ENCODE measurements at places on chromosomes 7 and 10. TPM values are rescaled to one million over a fixed set of nuclear protein-coding genes. Genes with fewer than 3 reads are reported as not detected.

DNA sequence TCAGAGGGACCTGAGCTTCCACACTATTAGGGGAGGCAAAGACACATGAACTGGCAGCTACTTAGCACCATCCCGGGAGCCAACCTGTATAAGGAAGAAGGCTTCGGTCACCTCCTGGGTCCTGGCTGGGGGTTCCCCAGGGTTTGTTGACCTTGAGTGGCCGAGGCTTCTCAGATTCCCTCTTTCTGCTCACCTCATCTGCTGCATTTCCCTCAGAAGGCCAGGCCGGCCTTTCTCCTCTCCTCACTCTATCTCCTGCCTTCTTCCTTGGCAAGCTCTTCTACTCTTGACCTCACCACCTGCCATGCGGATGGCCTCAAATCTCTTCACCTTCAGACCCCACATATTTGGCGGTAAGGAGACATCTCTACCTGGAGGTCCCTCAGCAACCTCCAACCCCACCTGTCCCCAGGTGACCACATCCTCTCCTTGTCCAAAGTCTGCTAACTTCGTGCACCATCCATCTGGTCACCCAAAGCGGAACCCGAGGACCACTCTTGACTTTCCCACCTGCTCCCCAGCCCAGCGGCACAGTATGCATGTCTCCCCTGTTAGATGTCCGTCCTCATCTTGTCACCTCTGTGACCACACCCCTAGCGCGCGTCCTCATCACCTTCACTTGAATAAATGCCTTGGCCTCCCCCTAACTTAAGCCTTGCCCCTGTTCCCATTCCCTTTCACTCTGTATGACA, 133.8 kb upstream of the UNC5B start:
- no peak for DNase-seq

CPN1 gene
- not detected for total RNA-seq

AGMO gene
- total RNA-seq: 3.0 TPM

TFPI2 gene
- 23.7 TPM for total RNA-seq

GRCh38 chr10:89466599-89467035, 52.2 kb downstream of the IFIT5 start:
- DNase-seq: no peak

GRCh38 chr7:83036721-83037380, 125.8 kb downstream of the PCLO start:
- no peak for DNase-seq

PON1 gene
- not detected for total RNA-seq

FAS gene
- 32.6 TPM for total RNA-seq

GRCh38 chr7:1558841-1559625, 3.0 kb upstream of the TMEM184A start:
- no peak for DNase-seq

- DNase-seq: no peak
These were observed 53.0 kb upstream of the ABCB5 start for GRCh38 chr7:20562461-20562860.

DNA sequence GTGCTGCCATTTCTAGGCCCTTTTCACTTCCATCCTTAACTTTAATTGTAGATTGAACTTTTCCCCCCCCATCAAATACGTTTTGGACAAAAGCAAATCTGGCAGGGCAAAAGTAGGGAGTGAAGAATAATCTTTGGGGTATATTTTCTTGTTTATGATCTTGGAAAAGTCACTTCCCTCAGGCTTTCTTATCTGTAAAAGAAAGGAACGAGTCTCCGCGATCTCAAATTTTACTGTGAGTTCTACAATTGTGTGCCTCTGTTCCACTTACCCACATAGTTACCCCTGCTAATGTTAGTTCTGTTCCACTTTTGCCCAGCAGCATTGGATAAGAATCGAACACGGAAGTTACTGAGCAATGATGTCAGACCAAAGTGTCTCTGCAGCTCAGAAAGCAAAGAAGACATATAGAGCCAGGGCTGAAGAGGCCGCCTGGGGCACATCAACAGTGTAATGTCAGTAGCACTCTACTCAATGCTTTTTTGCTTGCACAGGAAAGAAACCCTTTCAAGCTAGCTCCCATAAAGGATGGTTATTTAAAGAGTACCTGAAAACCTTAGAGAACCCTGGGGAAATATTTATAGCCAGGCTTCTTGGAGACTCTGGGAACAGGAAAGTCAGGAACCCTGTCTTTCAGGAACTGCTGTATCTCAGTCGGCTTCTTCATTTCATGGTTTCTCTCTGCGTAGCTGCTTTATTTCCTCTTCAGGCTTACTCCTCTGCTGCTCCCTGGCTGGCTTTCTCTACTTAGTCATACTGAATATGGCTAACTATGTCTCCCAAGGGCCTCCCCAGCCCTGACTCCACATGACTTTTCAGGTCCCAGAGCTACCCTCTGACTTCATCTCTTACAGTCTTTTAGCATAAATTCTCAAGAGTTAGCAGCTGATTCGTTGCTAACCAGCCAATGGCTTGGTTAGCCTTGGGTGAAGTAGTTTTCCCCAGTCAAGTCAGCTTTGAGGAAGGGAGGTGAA, 123.7 kb upstream of the FAM3C start:
- no peak for DNase-seq

DNA sequence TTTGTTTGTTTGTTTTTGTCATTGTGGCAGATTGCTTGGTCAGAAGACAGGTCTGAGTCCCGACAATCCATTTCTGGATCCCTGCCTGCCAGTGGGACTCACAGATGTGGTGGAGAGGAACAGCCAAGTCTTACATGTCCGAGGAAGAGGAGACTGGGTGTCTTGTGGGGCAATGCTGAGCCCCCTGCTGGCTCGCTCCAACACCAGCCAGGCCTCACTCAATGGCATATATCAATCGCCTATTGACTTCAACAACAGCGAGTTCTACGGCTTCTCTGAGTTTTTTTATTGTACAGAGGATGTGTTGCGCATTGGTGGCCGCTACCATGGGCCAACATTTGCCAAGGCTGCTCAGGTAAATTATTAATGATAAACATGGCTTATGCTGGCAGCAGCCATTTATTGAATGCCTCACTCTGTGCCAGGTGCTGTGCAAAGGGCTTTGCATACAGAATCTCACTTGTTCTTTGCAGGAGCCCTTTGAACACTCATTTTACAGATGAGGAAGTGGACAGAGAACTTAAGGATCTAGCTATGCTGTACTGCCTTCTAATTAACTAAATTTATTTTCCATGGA, 33.3 kb downstream of the COX15 start:
- no peak for DNase-seq

- DNase-seq: no peak
These were observed 30.3 kb downstream of the GRID1 start for GRCh38 chr10:86336341-86336740.

DNA sequence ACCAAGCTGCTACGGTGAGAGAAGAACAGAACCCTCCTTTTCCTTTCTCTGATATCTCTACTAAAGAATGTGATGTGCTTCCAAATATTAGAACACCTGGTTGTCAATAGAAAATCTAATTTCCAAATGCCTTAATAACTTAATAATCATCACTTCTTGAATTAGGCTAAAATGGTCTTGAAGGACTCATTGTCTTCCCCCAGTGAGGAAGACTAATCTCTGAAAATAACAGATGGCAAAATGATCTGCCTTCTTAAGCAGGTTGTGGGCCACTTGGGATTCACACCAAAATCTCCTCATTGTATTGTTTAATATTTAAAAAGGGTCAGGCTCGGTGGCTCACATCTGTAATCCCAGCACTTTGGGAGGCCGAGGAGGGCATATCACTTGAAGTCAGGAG, 805.9 kb upstream of the AUTS2 start:
- no peak for DNase-seq

OGDHL gene
- total RNA-seq: not detected

All from thoracic aorta (tissue), 2 donors.